Left renal pelvis (tissue), 4 donors: ENCODE measurements at places on chromosomes 5 and 9.
A peak's percentile ranks its signal among the peaks of the same experiment; 100 is the strongest.

DNA sequence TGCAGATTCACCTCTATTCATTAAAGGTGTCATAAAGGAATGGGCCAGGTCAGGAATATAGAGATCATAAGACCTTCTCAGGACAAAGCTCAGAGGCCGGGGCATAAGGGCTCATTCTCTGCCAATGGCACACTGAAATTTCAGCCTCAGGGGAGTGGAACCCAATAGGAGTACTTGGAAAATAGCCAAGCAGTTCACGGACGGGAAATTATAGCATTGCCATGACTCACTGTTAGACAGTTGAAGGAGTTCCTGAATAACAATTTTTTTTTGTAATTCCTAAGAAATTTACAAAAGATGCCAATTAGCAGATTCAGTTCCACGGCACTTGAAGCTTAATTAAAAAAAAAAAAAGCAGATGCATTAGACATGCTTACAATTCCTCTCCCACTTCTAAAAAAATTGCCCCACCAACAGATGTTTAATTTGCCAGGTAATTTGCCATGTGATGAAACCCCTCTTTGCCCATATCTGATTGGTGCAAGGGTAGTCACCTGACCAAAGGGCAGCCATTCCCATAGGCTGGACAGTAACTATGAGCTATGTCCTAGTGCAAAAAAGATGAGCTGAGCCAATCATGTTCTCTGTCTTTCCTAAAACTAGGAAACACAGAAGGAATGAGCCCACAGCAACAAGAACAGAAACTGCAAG, 58.6 kb downstream of the PTCD2 start:
- no peak for DNase-seq

DNA sequence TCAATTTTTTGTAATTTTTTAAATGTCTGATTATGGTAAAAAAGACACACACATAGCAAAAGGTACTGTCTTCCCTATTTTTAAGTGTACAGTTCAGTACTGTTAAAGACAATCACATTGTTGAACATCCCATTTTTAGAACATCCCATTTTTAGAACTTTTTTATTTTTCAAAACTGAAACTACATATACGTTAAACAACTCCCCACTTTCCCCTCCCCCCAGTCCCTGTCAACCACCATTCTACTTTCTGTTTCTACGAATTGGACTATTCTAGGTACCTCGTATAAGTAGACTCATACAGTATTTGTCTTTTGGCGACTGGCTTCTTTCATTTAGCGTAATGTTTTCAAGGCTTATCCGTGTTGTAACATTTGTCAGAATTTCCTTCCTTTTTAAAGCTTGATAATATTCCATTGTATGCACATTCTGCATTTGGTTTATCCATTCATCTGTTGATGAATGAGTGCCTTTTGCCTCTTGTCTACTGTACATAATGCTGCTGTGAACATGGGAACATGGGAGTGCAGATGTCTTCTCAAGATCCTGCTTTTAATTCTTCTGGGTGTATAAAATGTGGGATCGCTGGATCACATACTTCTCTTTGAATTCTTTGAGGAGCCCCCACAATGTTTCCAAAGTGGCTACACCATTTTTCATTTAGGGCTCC, 154.0 kb downstream of the PIK3R1 start:
- no peak for DNase-seq

- no peak for DNase-seq
Observed at GRCh38 chr9:119991797-119992196, 588.2 kb downstream of the CDK5RAP2 start.

- no peak for DNase-seq
Observed at GRCh38 chr9:113219186-113219936, 1.7 kb downstream of the FKBP15 start.

DNA sequence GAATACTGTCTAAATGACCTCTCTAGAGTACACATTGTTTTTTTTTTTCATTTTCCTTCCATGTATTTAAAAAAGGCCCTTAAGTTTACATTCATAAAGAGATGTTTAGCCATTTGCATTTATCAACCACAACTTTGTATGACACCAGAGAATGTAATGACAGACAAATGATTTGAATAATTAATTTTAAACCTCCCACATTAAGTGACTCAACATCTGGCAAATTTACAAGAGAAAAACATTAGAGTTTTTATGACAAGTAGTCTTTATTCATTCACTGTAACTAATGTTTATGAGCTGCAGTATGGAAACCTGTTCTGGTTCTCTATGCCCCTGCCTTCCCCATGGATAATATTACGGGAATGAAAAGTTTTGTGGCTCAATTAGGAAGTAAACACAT, 1093.8 kb upstream of the CDH9 start:
- no peak for DNase-seq

DNA sequence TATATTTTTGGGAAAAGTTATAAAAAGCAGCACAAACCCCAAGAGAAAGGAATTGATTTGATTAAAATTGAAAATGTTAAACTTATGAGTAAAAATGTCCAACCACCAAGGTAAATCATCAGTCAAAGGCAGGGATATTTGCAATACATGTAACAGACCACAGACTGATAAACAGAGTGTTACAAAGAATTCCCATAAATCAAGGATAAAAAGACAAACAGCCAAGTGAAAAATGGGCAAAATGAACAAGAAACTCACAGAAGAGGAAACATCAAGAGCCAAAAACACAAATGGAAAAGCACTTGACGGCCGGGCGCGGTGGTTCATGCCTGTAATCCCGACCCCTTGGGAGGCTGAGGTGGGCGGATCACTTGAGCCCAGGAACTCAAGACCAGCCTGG, 81.3 kb upstream of the HRH2 start:
- DNase-seq: no peak

GRCh38 chr9:116504893-116505480, 182.1 kb upstream of the TRIM32 start:
- DNase-seq: no peak

DNA sequence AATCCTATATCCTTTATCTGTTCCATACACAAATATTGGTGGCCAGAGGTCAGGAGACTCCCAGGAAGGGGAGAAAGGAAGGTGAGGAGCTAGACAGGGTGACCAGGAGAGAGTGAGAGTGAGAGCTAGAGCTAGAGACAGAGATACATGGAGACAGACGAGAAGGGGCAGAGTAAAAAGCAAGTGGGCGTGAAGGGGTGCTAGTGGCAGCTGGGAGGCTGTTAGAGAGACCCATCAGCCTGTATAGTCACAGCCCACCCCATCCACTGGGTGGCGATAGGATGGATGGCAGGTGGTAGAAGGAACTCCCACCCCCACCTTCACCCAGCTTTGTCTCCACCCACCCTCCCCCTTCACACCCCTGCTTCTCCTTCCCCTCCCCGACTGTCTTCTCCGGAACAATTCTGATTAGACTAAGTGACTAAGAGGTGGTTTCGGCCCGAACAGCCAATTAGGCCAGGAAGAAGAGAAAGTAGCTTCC, 32.8 kb downstream of the PCDH1 start:
- DNase-seq: no peak

DNA sequence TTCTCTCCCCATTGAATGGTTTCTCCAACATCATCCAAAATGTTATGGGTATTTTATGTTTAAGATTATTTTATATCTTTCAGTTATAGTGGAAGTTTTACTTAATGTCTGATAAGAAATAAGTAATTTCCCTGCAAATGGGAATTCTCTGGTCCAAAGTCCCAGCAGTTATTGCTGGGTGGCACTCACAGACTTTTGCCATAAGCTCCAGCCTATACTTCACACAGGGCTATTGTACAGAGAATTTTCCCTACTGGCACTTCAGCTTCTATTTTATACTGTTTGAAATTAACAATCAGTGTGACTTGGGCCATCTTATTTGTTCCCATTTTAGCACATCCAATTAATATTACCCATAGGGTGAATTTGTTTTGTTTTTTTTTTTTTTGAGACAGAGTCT, 32.9 kb downstream of the CD14 start:
- no peak for DNase-seq

- no peak for DNase-seq
Observed at GRCh38 chr5:139669662-139670368, 21.7 kb downstream of the CXXC5 start.

GRCh38 chr9:99000476-99001395, 57.0 kb downstream of the COL15A1 start:
- peak; percentile 35 for DNase-seq

DNA sequence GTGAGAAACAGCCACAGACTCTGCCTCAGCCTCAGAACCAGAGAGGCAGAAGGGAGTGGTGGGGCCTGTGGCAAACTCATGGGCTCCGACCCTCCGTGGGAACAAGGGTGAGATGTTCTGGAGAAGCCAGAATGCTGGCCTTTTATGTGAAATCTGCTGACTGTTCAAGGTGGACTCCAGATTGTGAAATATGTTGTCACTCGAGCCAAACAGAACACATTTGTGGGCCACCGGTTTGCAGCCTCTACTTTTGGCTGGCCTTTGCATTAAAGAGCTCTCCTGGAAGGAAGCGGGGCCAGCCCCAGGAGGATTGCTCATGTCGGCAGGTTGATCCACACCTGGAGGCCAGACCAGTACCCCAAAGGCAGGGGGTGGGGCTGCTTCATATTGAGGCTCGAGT, 62.4 kb downstream of the ERGIC1 start:
- DNase-seq: no peak

DNA sequence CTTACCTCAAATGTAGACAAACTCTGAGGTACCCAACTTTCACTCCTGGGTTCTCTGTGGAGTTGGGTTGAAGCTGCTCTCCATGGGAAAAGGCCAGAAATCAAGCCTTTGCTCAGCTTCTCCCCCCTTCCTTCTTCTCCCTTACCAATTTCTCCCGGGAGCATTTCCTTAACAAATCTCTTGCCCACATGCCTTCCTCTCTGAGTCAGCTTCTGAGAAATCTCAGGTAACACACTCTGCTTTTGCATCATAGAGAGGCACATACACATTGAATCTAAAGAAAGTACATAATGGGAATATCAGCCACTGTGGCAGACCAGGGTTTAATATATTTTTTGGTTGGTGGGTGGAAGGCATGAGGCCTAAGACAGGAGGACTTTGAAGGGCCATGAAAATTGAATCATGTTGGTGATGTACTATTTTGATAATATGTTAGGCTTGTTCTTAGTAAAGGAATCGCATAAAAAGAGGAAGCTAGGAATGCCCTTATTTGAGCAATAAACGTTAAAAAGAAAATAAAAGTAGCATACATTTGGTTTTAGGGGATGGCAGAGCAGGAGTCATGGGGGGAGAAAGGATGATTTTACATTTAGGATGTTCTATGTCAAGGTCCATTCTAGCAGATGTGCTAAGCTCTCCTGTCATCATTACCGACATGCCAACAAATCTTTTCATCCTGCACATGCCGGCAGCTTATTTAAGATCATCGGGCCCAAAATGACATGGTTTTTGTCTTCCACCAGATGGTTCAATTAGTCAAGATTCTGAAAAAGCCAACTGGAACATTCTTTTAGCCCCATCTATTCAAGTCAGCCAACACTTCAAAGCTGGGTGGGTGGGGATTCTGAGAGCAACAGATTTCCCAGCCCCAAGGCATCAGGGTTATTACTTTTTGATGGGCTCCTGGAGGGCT, 199.5 kb upstream of the CLINT1 start:
- no peak for DNase-seq

- no peak for DNase-seq
Observed at GRCh38 chr5:166356096-166356495, 1935.3 kb upstream of the WWC1 start.

DNA sequence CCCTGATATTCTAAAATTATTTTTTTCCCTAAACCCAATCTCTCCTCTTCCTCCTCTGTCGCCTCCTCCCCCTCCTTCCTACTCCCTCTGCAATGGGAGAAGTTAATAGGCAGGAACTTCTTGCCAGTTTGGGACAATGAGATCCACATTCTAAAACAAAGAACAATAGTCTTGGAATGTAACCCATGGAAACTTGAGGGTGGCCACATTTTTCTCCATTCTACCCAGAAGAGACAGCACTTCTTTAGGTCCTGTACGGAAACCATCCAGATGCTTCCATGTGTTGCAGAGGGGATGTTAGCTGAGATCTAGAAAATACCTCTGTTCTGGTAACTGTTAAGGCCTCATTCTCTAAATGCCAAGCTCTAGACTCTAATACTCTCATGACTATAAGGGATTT, 10.0 kb downstream of the SPARC start:
- no peak for DNase-seq

- DNase-seq: no peak
Observed at GRCh38 chr9:110825950-110826349, 157.4 kb downstream of the MUSK start.
